ENCODE measurements at places on chromosomes 2 and 18. TPM values are rescaled to one million over a fixed set of nuclear protein-coding genes. Genes with fewer than 3 reads are reported as not detected.

FOXD4L1 gene
- total RNA-seq: 0.69 TPM

VAMP8 gene
- 3.0 TPM for total RNA-seq

CPS1 gene
- total RNA-seq: 3.2 TPM

HOXD3 gene
- total RNA-seq: not detected

GPBAR1 gene
- not detected for total RNA-seq

STAM2 gene
- total RNA-seq: 60.7 TPM

HOXD8 gene
- not detected for total RNA-seq

DSG2 gene
- total RNA-seq: 6.2 TPM

ANKRD62 gene
- total RNA-seq: 0.23 TPM
